ENCODE measurements at places on chromosomes 11 and 22.

DNA sequence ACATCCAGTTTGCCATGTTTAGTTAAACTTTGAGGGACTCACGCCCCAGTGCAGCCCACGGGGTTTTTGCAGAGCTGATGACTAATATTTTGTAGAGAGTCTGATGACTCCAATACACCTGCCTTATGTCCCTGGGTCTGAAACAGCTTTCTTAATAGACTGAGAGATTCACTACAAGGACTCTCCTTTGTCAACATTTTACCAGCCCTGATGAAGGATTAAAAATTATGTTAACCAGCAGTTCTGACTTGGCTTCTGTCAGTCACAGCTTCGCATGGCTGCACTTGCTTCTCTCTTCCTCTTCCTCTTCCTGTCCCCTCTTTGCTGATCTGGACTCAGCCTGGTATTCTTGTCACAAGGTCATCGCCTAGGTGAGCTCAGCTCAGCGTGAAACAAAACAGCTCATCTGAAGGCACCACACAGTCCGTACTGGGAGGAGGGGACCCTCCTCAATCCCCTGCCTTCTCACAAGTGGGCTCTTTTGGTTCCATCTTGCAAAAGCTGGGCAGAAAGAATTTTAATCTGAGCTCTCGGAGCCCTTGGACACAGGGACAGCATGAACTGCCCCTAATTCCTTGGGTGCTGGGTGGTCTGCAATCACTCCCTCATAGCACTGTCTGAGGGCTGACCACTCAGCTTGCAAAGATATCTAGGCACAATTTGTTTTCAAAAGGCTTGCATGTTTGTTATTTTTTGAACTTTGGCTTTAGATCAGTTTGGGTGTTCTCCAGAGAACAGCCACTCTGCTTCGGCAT lies 38.1 kb upstream of the POU2AF1 start:
- peak; percentile 12 for DNase-seq

DNA sequence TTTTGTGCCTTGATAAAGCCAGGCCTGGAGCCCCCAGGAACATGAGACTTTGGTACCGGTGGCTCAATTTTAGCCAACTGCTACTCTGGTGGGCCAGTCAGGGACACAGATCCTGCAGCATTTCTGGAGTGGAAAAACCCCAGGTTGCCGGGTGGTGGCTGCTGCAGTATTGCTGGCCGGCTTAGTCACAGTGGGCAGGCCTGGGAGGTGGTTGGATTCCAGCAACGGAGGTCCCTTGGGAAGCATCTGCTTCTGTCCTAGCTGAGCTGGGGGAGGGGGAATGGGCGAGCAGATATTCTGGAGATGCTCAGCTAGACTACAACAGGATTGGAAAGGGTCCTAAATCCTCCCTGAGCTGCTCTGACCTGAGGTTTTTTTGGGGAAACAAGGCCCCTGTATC lies 31.6 kb upstream of the ACCSL start:
- no peak for DNase-seq

GRCh38 chr11:128262463-128263345 lies 324.7 kb downstream of the ETS1 start:
- DNase-seq, result no peak

GRCh38 chr11:128565881-128566280 lies 21.5 kb downstream of the ETS1 start:
- no peak for DNase-seq

GRCh38 chr11:47057365-47057764 lies 119.3 kb downstream of the ARFGAP2 start:
- no peak for DNase-seq

GRCh38 chr11:61477126-61477525 lies 31.4 kb upstream of the LRRC10B start:
- no peak for DNase-seq

GRCh38 chr11:67016550-67016949 lies 6.4 kb upstream of the SYT12 start:
- no peak for DNase-seq

DNA sequence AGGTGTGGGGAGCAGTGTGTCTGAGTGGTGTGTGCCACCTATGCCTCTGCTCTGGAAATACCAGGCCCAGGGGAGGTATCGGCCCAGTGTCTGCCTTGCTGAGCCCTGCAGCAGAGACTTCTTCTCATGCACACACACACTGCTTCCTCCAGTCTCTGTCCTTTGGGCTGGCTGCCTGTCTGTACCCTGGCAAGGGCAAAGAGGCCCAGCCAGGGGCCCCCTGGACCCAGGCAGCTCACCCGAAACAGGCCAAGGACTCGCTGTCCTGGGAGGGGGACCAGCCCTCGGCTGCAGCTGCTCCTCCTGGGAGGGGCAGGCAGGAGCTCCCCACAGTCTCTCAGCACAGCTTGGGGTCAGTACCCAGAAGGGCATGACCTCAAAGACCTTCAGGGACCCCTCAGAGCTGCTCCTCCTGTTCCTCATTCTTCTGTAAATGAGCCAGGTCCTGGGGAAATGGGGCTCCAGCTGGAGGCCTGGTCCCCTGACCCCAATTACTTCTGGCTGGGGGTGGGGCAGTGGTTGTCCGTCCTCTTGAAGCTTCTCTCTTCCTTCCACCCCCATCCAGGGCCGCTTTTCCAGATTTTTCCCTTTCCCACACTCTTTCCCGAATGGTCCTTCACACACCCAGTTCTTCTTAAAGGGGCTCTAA lies 24.5 kb upstream of the ALX4 start:
- DNase-seq, result no peak

DNA sequence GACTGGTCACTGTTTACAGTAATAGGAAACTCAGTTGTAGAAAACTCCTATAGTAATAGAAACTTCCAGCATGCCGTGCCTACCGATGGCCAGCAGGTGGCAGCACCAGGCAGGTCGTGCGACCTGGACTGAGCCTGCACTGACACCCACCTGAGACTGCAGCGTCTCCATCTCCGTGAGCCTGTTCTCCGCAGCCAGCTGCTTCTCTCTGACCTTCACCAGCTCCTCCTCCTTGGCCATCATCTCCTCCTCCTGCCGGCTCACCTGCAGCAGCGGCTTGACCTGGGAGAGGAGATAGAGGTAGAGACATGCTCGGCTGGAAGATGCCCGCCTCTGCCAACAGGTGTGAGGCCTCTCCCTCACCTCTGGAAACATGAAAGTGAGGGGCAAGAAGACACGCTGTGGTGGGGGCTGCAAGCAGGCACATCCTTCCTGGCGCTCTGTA lies 48.5 kb downstream of the APOL1 start:
- peak; percentile 77 for DNase-seq

DNA sequence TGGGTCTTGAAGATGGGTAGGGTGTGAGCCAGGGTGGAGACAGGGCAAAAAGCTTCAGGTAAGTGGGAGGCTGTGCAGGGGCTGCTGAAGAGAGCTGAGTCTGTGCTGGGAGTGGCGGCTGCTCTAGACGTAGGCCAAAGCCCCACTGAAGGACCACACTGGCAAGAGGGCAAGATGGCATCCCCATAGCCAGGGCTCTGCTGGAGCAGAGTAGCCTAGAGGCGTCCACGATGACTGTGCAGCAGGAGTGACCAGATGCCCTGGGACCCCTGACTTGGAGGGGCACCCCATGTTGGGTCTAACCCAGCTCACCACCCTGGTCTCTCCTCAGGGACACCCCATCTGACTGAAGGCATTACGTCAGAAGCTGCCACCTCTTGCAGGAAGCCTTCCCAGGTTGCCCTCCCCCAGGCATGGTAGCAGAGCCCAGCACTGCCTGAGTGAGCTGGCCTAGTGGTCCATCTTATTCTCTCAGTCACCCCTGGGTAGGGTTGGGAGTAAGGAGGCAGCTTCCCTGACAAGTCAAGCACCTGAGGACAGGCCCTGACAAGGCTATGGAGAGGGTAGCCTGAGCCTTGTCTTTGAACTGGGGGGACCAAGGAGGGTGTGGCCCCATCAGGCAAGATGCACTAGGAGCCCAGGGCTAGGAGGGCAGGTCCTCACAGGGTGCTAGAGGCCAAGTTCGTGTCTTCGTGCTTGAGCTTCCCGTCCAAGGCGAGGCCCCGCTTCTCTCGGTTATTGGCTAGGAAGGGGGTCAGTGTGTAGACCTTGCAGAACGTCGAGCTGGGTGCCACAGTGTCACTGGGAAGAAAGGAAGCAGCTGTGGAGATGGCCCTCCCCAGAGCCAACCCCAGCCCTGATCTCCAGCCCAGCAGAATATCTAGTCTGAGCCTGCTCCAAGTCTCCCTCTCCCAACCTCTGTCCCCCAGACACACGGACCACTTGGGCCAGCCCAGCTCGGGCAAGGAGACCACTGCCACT lies 33.1 kb downstream of the TPBGL start:
- DNase-seq, result no peak

DNA sequence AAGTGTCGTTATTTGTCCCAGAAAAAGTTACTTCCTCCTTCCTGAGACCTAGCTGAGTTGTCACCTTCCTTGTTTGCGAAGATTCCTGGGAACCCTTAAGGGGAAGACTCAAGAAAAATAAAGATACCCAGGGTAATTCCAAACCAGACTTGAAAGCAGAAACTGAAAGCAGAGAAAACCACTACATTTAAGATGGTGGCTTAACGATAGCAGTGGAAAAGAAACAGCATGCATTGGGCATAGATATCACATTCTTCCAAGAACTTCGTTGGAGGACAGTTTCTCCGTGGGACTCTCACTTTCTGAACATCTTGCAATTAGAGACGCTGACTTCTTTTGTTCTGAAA lies 89.1 kb downstream of the FAM76B start:
- no peak for DNase-seq

DNA sequence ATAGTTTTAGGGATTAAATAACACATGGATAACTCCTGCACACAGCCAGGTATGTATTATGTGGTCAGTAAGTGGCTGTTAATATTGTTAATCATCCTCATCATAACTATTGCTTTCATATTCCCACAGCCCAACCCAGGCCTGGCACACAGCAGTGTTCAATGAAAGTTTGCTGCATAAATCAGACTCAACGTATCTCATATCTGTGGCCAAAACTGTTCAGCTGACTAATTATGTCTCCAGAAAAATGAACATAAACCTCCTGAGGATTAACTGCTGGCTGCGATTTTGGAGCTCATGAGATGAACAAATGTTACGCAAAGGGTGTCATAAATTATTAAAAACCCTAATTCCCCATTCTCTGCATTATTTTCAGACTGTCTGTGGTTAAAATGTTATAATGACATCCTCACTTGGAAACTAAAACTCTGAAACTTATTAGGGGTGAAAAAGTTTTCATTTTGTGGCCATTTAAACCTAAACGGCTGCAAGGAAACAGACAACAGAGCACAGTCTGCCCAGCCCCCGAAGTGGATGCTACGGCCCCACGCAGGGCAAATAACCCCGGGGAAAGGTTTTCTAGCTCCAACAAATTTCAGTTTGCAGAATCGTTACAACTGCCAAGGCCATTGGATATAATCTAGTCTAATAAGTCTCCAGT lies 17.3 kb downstream of the ABCC8 start:
- no peak for DNase-seq

- no peak for DNase-seq
Observed at GRCh38 chr22:24465566-24465965, 29.6 kb upstream of the UPB1 start.

DNA sequence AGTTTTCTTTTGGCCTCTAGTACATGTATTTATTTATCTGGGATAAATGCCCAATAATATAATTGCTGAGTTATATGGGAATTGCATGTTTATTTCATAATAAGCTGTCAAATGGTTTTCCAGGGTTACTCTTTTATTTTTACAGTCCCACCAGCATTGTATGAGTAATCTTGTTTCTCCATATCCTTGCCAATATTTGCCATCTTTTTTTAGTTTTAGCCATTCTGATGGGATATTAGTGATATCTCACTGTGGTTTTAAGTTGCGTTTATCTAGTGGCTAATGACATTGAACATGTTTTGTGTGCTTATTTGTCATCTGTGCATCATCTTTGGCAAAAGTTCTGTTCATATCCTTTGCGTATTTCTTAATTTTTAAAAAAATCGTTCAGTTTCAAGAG lies 372.8 kb upstream of the CCDC179 start:
- no peak for DNase-seq

GRCh38 chr22:29744902-29745301 lies 21.9 kb downstream of the ZMAT5 start:
- no peak for DNase-seq

- DNase-seq, result no peak
Observed at GRCh38 chr11:130839981-130840666, 76.2 kb downstream of the SNX19 start.

GRCh38 chr22:40237241-40237640 lies 59.5 kb downstream of the TNRC6B start:
- no peak for DNase-seq

DNA sequence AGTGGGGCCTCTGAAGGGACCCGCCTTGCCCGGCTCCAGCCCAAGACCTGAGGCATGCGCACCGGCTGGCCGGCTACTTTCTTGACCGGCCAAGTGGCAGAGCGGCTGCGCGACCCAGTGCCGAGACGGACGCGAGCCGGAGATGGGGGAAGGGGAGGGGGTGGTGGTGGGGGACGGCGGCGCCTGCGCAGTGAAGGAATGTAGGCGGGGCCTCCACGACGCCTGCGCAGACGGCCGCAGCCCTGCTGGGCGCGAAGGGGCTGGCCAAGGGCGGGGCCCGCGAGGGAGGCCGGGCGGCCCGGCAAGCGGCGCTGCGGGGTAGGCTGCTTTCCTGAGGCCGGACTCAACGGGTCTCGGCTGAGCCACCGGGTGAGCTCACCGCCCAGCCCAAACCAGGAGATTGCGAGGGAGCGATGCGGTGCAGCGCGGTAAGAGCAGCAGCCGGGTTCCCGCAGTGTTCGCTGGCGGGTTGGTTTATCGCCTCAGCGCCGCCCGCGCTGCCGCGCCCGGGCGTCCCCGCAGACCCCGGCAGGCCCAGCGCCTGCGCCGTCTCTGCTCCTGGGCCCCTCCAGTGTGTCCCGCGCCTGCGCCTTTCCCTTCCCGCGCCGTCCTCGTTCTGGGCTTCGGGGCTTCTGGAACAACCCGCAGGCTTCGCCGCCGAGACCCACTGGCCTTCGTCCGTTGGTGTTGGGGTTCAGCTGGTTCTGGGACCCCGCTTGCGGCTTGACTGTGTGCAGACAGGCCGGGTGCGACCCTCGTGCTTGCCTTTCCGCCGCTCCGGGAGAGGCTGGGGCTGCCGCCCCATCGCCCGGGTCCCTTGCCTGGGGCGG lies at the start of gene SPECC1L:
TSS of gene SPECC1L (plus strand) at position 276 of the 830 bp plus-strand sequence. CDS start 31,401 bp downstream, outside the sequence.
- peak; percentile 89 for DNase-seq

DNA sequence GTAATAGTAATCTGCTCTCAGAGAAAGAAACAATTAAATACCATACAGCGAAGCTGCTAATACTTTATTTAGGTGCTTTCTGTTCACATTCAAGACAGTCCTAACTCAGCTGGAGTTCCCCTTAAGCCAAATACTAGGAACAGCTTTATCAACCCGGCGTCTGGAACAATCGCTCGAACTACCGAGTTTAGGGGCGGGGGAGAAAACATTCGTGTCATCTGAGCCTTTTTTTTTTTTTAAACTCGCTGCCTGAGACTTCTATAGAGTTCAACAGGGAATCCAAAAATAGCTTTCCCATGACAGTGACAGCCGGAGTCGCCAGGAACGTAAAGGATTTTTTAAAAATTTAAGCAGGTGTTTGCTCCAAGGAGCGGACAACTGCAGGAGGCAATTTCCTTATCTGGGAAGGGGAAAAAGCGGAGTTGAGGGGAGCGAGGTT lies 852 bp downstream of the TRAF6 start:
- DNase-seq, result no peak

GRCh38 chr22:30357650-30358215 lies 926 bp downstream of the CCDC157 start:
- no peak for DNase-seq
